ENCODE measurements at places on chromosomes 13 and 19.

- no peak for DNase-seq
- no peak overlapping the region for H3K4me3 ChIP-seq
- no peaks in the 10 kb centered on the region for H3K36me3 ChIP-seq
- H3K27ac ChIP-seq: no peak overlapping the region
Observed at GRCh38 chr19:35781650-35782049, 6.3 kb downstream of the ARHGAP33 start.

DNA sequence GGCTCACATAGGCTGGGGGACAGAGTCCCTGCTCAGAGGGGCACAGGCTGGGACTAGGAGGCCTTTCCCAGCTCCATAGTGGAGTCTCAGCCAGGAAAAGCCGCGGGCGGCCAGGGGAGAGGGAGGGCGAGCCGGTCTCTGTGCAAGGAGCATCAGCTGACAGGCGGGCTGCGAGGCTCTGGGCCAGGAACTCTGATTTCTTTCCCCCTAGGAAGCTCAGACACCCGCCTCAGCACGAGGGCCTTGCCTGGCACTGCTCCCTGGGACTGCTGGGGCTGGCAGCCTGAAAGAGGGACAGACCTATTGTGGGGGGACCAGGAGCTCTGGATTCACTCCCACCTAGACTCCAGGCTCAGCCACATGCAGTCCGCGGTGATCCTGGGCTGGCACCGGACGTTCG is 2.2 kb upstream of the PLK5 start:
- H3K36me3 ChIP-seq: no peaks in the 10 kb centered on the region
- H3K4me3 ChIP-seq: no peak overlapping the region
- no peak overlapping the region for H3K27ac ChIP-seq
- no peaks in the 10 kb centered on the region for H3K4me1 ChIP-seq

DNA sequence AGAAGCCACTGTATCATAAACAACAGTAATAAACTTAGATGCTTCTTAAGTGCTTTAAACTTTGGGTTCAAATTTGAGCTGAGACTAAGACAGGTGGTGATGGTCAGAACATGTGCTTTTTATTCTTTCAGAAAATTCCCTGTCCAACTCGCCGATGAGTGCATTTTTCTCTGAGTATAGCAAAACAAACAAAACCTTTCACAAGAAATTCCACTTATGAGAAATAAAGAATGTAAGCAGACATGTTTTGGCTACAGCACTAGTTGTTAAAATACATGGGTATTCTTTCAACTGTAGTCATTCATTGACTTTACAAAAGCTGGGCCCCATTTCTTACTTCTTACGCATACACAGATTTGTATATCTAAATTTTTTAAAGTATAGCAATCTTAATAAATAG is 125.6 kb downstream of the SPRY2 start:
- H3K4me3 ChIP-seq: no peak overlapping the region
- no peak for DNase-seq
- H3K27ac ChIP-seq: no peak overlapping the region
- no peaks in the 10 kb centered on the region for H3K27me3 ChIP-seq

DNA sequence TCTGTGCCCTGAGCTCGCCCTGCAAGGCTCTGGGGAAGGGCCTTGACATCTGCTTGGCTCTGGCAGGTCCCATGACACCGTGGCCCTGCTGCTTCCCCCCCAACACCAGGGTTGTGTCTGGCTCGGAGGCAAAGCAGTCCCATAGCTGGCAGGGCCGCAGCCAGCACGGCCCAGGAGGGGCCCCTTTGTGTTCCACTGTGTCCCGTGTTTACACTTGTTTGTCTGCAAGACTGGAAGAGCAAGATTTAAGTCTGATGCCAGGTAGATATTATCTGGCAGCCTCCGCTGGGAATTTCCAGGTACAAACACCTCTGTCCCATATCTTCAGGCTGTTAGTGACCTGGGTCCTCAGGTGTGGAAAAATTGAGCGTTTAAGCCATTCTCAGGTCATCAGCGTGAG is 44.3 kb downstream of the MCF2L start:
- no peak overlapping the region for H3K27ac ChIP-seq
- no peak for DNase-seq
- no peaks in the 10 kb centered on the region for H3K36me3 ChIP-seq
- no peak overlapping the region for H3K4me3 ChIP-seq
- no peaks in the 10 kb centered on the region for H3K4me1 ChIP-seq

GRCh38 chr13:20404488-20405222 is 121.0 kb downstream of the CRYL1 start:
- H3K4me3 ChIP-seq: no peak overlapping the region
- no peaks in the 10 kb centered on the region for H3K4me1 ChIP-seq
- no peak overlapping the region for H3K27ac ChIP-seq
- no peaks in the 10 kb centered on the region for H3K27me3 ChIP-seq

- no peak within 1 kb of the TSS for H3K4me3 ChIP-seq
- no peaks in the 10 kb centered on the region for H3K36me3 ChIP-seq
- no peak within 1 kb of the TSS for H3K27ac ChIP-seq
Observed at GRCh38 chr13:113122550-113123225, at the start of gene F10. TSS of gene F10 (plus strand) at chr13:113122799. CDS start at chr13:113122856, 57 bp downstream.

- H3K36me3 ChIP-seq: no peaks in the 10 kb centered on the region
- no peak for DNase-seq
- H3K4me1 ChIP-seq: no peaks in the 10 kb centered on the region
- no peak overlapping the region for H3K4me3 ChIP-seq
- H3K27ac ChIP-seq: no peak overlapping the region
Observed at GRCh38 chr13:30796132-30796572, 60.8 kb downstream of the ALOX5AP start.

- H3K27ac ChIP-seq: no peak overlapping the region
- no peaks in the 10 kb centered on the region for H3K27me3 ChIP-seq
- H3K36me3 ChIP-seq: no peaks in the 10 kb centered on the region
Observed at GRCh38 chr13:28049215-28049614, 51.2 kb downstream of the FLT3 start.

- no peak for DNase-seq
- no peak overlapping the region for H3K27ac ChIP-seq
- no peaks in the 10 kb centered on the region for H3K4me1 ChIP-seq
Observed at GRCh38 chr19:11767633-11768133, 883 bp downstream of the ZNF441 start.

DNA sequence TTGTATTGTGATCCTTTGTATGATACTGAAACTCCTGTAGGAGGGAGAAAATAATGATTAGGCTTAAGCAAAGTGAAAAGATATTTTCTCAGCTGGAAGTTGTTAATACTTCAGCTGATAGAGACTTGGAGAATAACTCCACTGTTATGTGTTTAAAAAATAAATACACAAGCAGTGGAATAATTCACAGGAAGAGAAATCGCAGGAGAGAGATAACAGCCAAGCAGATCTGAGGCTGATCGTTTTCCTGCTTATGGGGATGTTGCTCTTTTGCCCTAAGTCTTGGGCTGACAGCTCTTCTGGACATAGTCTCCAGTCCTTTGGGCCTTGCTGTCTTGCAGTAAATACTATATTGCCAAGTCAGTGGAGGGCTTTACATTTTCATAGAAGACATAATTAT is 93.3 kb downstream of the OLFM4 start:
- no peaks in the 10 kb centered on the region for H3K27me3 ChIP-seq
- no peaks in the 10 kb centered on the region for H3K36me3 ChIP-seq
- no peak overlapping the region for H3K4me3 ChIP-seq
- no peaks in the 10 kb centered on the region for H3K4me1 ChIP-seq

DNA sequence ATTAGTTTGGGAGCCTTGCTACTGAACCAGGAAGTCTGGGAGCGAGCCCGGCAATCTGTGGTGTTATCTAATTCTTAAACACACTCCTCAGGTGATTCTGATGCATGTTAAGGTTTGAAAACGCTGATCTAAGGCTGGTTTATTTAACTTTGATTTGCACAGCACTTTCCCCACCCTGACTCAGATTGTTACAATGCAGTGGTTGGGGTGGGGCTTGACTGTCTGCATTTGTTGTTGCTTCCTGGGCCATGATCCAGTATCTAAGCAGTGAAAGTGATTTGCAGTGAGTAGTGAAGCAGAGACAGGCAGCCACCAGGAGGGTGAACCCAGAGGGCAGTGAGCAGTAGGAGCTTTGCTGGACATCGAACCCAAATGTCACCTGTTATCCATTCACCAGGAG is 81.6 kb upstream of the ARGLU1 start:
- H3K36me3 ChIP-seq: no peaks in the 10 kb centered on the region
- DNase-seq: no peak
- H3K27ac ChIP-seq: no peak overlapping the region
- no peaks in the 10 kb centered on the region for H3K27me3 ChIP-seq
- no peaks in the 10 kb centered on the region for H3K4me1 ChIP-seq
- no peak overlapping the region for H3K4me3 ChIP-seq
